ENCODE measurements at places on chromosomes 5 and 9.

GRCh38 chr5:161064781-161065180 lies 212.8 kb upstream of the ATP10B start:
- DNase-seq: no peak

GRCh38 chr5:56429110-56429561 lies 196.0 kb upstream of the ANKRD55 start:
- no peak for DNase-seq

DNA sequence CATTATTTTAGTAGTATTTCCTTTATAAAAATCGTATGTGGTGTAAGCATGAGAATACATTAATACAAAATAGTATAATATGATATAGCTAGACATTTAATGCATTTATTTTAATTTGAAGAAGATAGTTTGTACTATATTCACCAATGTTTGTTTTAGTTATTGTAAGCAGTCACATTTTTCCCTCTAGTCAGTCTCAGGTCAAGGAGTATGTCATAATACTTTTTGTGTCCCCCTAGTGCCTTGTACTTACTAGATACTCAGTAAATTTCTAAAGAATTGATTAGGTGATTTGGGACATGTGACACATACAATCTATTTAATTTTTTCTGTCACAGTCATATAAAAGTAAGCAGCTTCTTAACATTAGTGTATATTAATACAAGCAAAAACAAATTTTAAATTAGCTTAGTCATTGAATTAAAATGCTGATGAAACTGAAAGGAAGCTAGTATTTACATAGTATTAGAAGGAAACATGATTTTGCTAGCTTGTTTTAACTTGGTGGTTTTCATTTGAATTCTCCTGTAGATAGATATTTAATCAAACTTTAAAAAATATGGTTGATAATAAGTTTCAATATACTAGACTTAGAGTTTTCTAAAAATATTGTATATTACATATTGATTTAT lies 242.2 kb downstream of the FER start:
- DNase-seq: no peak

DNA sequence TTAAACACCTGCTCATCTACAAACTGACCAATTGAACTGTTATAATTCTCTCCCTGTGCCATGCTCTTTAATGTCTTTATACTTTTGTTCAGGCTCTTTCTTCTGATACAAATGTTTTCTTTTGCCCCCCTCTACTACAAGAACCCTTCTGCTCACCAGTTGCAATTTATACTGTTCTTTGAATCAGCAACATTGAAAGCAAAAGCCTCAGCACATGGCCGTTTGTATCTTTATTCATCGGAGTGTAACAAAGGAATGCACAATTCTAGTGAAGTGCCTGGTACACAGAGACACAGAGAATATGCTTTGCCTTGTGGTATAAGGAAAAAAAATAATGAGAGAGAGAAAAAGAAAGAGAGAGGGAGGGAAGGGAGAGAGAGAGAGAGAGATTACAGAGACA lies 547.1 kb downstream of the CDH12 start:
- no peak for DNase-seq

DNA sequence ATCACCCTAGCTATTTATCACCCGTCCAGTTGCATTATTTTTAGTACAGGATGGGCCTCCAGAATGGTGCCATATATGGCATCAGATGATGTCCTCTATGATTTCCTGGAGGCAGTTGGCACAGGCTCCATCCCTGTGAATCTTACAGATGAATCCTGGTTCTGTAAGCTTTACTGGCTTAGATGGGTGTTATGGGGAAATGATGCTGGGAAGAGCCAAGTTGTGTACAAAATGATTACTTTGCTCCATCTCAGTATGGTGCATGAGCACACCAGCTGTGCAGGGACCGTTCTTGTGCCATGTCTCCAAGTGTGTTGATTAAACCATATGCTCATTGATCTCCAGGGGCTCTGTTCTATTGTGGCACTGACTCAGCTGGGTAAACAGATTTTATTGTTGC lies 755.7 kb downstream of the TLR4 start:
- DNase-seq: no peak

GRCh38 chr5:98713856-98714255 lies 59.6 kb upstream of the RGMB start:
- no peak for DNase-seq

GRCh38 chr5:80701597-80701996 lies 46.8 kb upstream of the DHFR start:
- DNase-seq: no peak

DNA sequence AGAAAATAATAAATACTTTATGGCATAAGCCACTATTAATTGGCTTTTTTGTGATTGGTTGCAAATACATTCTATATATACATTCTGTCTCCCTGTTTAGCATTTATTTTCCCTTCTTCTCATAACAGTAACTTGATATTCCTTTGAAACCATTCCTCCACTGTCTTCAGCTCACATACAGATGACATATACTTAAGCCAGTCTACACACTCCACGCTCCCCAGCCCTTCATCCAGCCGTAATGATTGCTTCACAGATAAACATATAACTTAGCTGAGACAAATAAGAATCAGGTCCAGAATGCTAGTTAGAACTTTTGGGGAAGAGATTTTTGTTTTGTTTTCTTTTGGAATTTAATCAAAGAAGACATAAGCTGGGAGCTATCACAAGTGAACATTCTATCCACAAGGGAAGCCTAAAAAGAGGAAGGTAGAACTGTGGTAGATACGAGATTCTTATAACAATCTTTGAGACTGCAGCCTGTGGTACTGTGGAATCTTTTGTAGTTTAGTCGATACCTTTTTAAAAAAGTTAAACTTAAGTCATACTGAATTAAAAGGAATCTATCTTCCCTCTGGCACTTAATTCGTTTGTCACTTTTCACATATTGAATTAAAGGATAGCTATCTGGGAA lies 365.1 kb upstream of the PRR16 start:
- no peak for DNase-seq

GRCh38 chr5:43415935-43416802 lies 4.0 kb upstream of the CCL28 start:
- DNase-seq: no peak

GRCh38 chr5:90802474-90803317 lies 244.1 kb downstream of the ADGRV1 start:
- no peak for DNase-seq

DNA sequence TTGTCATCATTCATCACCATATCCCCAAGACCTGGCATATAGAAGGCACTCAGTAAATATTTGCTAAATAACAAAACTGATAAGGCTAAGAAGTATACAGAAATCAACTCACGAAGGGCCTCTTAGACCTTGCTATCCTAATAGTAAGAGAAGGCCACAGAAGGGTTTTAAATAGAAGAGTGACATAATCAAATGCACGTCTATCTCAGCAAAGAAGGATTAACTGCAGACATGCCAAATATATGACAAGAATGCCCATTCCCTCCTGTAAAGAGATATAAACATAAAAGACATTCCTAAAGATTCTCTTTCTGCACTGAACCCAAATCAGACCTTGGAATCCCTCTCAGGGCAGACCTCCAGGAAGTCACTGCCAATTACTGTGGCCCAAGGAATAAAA lies 34.1 kb downstream of the ECPAS start:
- DNase-seq: no peak

DNA sequence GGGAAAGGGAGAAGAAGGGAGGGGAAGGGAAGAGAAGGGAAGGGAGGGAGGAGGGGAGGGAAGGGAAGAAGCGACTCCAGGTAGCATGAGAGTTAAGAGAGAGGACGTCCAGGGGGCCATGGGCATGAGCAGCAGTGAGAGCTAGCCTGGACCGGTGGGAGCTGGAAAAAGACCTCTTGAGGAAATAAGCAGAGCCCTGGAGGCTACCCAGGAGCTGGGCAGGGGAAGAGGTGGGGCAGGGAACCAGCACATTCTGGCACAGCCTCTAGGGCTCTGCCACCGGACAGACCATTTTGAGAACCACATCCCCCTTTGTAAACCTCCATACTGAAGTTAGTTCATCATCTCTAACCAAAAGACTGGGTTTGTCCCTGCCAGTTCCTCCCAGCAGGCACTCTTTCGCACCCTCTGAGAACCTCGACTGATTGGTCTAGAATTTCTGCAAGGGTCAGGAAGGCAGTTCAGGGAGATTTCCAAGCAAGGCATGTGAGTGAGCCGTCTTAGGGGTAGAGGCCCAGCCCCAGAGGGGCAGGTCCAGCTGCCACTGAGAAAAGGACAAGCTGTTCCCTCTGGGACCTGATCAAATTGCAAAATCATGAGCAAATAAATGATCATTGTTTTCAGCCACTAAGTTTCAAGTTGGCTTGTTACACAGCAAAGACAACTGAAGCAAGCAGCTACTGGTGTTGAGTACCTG lies 11.6 kb downstream of the NAIF1 start:
- no peak for DNase-seq

GRCh38 chr5:132202711-132203463 lies 24.8 kb downstream of the P4HA2 start:
- no peak for DNase-seq

- no peak for DNase-seq
Observed at GRCh38 chr9:7984692-7985091, 185.1 kb upstream of the DMAC1 start.

DNA sequence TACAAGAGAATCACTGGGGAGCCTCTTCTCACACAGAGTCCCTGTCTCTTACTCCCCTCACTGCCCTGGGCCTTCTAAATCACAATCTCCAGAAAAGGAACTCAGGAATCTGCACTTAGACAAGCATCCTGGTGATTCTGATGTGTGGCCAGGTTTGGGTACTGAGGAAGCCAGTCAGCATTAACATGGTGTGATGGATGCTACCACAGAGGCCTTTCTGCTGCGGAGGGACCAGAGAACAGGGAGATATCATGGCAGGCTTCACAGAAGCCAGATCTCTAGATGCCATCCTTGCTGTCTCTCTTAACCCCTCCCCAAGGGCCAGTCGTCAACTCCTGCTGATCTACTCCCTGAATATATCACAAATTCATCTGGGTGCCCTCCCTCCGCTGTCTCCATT lies 1.6 kb downstream of the ANKS6 start:
- DNase-seq: no peak

DNA sequence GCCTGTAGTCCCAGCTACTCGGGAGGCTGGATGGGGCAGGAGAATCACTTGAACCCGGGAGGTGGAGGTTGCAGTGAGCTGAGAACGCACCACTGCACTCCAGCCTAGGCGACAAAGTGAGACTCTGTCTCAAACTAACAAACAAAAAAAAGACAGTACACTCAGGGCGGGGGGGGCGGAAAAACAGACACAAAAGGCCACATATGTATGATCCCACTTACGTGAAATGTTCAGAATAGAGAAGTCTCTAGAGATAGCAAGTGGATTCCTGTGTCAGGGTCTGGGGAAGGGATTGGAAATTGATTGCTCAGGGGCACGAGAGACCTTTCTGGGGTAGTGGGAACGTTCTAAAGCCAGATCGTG lies 9.0 kb upstream of the LCN1 start:
- no peak for DNase-seq

- DNase-seq: no peak
Observed at GRCh38 chr5:164470312-164470711, 964.9 kb downstream of the MAT2B start.

- no peak for DNase-seq
Observed at GRCh38 chr9:115808108-115808507, 345.5 kb upstream of the PAPPA start.

DNA sequence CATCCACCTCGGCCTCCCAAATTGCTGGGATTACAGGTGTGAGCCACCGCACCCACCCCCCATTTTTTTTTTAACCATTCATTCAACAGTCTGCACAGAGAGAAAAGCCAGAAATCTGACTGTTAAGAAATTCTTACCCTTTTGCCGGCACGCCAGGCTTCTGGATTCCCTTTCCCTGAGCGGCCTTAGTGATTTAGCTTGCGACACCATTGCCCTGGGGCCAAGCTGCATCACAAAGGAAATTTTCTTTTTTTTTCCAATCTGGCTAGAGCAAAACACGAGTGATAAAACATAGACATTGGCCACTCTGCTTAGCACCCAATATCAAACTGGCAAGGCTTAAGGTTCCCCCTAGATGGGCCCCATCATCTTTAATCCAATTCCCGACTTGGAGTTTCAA lies 21.2 kb upstream of the ATOSB start:
- DNase-seq: no peak

- no peak for DNase-seq
Observed at GRCh38 chr9:86405926-86406325, 51.7 kb upstream of the TUT7 start.

GRCh38 chr9:88076286-88077070 lies 61.8 kb downstream of the SPATA31C2 start:
- peak; percentile 35 for DNase-seq

DNA sequence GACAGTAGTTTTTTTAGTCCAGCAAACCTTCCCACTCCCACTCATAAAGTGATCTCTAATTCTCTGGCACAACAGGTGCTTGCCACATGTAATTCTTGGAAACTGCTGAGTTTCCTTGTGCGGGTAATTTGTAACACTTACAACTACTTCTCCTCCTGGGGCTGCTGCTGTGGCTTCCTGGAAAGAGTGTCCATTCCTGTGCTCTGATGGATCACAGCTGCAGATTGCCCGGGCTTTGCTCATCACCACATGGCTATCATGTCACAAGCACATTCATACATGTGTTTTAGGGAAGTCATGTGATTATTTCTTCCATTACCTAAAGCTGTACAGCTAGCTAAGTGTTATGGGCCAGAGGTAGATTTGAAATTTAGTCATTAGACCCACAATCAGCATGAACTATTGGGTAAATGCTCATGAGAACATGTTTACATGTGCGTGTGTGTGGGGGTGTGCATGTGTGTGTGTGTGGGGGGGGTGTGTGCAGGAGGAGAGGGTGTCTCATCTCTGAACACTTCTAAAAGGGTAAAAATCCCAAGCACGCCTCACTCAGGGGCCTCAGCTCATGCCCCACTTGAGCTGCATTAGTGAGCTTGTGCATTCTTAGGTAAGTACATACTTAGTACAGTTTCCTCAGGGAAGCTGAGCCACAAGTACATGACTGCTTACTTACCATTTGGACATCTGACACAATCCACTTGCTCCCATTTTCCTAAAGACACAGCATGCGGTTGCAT lies 118.1 kb upstream of the CCDC112 start:
- no peak for DNase-seq

DNA sequence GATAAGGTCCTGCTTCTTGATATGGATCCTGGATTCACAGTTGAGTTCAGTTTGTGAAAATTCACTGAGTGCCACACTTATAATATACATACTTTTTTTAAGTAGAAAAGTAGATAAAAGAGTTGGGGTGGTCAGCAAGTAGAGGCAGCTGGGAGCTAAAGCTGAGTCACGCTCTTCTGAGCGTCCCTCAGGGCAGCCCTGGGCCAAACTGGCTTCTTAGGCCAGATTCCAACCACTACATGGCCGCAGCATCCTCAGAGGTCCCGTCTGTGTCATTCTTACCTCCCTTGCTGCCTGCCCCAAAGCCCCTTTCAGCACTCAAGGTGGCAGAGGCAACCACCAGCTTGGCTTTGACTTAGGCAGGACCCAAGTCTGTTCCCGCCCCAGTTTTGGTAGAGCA lies 123.3 kb upstream of the TBC1D2 start:
- DNase-seq: no peak

DNA sequence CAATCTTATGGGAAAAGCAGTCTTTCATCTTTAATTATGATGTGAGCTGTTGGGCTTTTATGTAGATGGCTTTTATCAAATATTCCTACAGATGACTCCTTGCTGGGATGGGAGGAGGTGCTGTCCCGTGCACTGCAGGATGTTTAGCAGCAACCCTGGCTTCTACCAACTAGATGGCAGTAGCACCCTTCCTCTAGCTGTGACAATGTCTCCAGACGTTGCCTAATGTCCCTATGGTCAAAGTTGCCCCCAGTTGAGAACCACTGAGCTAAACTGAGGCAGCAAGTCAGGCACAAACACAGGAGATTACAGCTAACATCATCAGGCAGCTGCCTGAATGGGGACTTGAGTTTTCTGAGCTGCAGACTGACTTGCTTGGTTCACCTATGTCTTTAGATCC lies 401.9 kb upstream of the PDE4D start:
- DNase-seq: no peak
